ENCODE measurements at places on chromosomes 7 and 10.

- DNase-seq: no peak
Observed at GRCh38 chr7:47330561-47331178, 251.2 kb downstream of the TNS3 start.

GRCh38 chr7:55642266-55642665 is 70.0 kb upstream of the VOPP1 start:
- DNase-seq: no peak

GRCh38 chr10:124741281-124741921 is 2.8 kb downstream of the FAM53B start:
- peak; percentile 76 for DNase-seq

GRCh38 chr7:46288861-46289260 is 367.8 kb upstream of the IGFBP3 start:
- DNase-seq: no peak

DNA sequence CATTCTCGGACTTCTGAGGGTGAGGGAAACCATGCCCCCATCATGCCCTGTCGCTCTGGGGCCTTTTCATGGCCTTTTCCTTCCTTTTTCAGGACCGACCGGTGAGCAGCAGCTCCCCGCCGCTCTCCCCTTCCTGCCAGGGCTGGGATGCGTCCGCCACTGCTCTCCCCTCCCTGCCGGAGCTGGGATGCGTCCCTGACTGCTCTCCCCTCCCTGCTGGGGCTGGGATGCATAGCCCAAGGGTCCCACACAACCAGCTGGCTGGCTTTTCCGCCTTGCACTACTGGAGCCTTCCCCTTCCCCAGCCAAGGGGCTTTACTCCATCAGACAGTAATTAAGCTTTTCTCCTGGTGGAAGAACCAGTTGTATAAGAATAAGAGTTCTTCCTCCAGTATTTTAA is 129.7 kb upstream of the COBL start:
- no peak for DNase-seq

DNA sequence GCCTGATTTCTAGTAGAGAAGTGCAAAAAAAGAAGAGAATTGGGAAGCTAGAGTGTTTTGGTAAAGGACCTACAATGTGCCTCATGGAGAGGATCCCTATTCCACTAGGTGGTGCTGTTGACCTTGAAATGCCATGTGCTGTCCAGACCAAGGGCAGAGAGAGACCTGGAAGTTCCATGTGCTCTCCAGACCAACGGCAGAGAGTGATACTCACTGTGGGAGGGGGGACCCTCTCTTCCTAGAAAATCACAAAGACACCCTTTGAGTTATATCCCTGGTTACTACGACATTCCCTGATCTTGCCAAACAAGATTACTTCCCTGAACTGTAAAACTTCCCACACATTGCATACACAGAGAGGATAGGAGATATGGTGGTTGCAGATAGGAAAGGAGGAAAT is 212.7 kb upstream of the ZNF804B start:
- peak; percentile 31 for DNase-seq

Data from MG63 (cell line).